ENCODE measurements at places on chromosomes 12 and 14.
A peak's percentile ranks its signal among the peaks of the same experiment; 100 is the strongest.

DNA sequence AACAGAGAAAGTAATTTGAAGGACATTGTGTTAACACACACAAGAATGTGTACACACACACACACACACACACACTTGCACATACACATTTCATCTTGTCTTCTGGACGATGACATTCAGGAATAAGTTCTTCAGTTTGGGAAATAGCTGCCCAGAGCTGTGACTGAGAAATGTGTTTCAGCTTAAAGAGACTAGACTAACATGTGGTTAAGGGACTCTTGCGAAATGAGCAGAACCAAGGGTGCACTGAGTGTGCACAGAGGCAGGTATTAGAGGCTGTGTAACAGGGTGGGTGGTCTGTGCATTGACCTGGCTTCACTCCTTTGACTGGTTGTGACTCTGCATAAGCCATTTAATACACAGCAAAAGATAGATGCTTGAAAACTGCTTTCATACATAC lies 29.4 kb upstream of the KCNA5 start:
- DNase-seq: no peak

DNA sequence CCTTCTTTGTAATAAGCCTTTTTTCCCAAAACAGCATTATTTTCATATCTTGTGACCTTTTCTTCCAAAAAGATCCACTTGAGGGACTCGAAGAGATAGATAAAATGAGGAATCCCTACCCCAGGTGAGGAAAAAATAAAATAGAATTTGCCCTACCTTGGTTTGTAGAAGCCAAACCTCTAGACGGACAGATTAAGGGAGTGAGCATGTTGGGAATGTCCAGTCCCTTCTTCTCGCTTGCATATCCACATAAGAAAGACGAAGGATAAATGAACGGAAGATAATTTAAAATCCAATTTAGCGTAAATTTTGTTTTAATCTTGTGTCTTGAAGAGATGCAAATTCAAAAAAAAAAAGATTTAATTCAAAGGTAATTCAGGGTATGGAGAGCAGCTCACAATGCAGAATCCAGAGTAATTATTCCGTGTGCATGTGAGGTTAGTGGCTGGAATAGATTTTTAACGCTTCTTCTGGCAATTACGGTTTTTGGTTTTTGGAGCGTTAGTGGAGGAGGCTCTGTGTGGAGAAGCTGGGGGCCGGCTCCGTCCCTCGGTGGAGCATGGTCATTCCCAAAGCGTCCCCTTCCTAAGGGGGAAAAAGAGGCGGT lies 1.5 kb downstream of the GRIN2B start:
- DNase-seq: no peak

GRCh38 chr14:73924337-73924736 lies 25.6 kb downstream of the FAM161B start:
- DNase-seq: no peak

GRCh38 chr12:91663744-91664143 lies 481.1 kb upstream of the DCN start:
- DNase-seq: no peak

- no peak for DNase-seq
These were observed 49.9 kb downstream of the OTX2 start for GRCh38 chr14:56760164-56760914.

GRCh38 chr12:51470116-51470515 lies 45.5 kb downstream of the SLC4A8 start:
- no peak for DNase-seq

DNA sequence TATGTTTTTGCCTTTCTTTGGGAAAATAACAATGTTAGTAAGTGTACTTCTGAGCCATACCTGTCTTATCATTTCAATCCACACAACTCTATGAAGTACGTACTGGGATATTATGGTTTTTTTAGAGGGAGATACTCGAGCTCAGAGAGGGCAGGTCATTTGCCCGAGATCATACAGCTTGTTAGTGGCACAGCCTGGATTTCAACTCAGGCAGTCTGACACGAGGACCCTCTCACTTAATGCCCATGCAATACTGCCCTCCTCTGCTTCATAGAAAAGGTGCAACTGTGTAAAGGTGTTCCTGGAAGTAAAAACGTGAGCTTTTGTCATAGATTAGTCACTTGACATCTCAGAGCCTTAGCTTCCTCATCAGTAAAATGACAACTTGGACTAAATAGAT lies 128.0 kb downstream of the NDUFA12 start:
- peak; percentile 51 for DNase-seq

DNA sequence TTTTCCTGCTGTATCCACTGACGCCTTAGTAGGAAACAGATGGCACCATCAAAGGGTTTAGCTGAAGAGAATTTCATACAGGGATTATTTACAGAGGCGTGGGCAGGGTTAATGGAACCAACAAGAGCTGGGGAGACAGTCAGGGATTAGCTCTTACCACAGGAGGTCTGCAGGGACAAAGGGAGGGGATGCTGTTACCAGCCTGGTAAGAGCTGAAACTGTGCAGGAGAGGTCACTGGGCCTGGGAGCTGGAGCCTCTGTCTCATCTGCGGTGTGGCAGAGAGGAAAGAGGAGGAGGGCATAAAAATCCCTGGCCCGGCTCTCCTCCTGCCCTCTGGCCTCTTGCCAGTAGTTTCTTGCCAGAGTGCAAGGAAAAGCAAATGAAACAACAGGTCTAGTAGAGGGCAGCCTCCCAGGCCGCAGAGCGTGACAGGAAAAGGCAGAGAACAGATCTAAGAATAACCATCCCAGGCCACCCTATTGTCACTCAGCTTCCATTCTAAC lies 18.9 kb upstream of the POC1B start:
- no peak for DNase-seq

DNA sequence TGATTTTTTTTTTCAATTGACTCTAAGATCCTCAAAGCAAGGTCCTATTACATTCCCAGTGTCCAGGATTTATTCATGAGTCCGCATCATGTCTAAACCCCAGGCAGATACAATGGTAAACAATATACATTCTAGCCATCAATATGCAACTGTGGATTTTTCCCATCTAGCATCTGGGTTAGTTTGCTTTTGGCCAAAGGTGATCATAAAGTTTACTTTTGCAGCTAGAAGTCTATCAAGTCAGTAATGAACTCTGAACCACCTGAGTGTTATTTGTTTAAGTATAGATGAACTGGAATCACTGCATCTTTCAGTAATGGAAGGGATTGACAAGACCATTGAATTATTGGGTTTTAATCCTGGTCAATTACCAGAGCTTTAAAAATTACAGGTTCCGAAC lies 80.8 kb downstream of the STON2 start:
- DNase-seq: no peak

DNA sequence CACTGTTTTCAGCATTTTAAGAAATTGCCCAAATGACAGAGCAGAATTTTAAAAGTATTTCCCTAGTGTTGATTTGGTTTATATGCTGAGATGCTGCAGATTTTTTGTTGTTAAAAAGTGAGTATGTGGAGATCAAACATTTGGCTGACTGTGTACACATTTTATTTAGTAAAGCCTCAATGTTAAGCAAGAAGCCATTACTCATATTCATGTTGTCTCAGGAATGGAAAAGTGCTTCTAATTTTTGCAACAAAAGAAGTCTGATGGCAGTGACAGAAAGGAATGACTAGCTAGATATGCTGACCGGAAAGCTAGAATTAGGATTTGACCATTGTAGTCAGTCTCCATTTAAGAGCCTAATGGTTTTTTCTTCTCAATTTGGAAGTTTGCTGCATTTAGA lies 22.5 kb downstream of the SLC38A6 start:
- DNase-seq: no peak

DNA sequence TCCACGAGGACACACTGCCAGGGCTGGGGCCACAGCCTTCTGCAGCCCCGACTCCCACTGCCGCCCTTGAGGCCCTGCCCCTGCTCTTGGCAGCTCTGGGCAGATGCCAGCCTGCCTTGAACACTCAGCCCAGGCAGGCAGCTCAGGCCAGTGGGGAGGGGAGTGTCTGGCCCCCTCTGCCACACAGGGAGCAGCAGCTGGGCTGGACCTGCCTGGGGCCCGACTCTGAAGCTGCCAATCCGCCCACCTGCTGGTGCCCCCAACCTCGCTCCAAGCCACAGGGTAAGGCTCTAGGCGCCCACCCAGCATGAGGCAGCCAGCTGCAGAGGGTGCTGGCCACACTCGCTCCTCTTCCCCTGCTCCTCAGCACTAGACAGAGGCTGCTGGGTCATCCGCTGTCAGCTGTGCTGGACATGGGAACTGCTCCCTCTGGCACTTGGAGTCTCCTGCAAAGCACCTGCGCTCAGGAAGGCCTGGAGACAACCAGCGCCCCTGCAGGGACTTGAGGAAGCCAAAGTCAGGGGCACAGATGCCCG lies 24.6 kb upstream of the NUDT14 start:
- no peak for DNase-seq

- no peak for DNase-seq
These were observed 217 bp upstream of the SMIM10L1 start for GRCh38 chr12:11170810-11171144.

GRCh38 chr14:75752907-75753594 lies 92.0 kb downstream of the TTLL5 start:
- DNase-seq: no peak
